ENCODE measurements at places on chromosomes 11 and 22.

DNA sequence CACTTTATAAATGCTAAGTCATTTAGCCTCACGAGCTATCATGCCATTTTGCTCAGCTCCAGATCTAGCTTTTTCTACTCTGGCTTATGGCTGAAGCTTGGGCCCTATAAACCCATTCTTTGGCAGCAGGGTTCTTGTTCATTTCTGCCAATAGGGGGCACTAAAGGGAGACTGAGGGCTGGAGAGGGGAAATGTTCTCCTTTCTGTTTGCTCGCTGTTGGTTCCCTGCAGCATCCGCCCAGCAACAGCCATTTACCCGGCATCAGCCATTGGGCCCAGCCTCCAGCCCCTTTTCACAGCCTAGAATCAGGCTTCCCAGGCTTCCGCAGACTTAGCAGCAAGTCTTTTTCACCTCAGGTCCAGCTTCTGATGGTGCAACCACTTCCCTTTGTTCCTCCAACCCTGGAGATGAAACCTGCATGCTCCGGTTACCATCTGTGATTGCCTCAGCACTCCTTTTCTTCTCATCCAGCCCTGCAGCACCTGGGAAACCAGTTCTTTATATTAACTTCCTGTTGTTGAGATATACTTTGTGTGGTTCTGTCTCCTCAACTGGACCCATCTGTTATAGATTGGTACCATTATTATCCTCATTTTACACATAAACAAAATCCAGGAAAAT is 4.2 kb upstream of the ME3 start:
- DNase-seq: no peak

DNA sequence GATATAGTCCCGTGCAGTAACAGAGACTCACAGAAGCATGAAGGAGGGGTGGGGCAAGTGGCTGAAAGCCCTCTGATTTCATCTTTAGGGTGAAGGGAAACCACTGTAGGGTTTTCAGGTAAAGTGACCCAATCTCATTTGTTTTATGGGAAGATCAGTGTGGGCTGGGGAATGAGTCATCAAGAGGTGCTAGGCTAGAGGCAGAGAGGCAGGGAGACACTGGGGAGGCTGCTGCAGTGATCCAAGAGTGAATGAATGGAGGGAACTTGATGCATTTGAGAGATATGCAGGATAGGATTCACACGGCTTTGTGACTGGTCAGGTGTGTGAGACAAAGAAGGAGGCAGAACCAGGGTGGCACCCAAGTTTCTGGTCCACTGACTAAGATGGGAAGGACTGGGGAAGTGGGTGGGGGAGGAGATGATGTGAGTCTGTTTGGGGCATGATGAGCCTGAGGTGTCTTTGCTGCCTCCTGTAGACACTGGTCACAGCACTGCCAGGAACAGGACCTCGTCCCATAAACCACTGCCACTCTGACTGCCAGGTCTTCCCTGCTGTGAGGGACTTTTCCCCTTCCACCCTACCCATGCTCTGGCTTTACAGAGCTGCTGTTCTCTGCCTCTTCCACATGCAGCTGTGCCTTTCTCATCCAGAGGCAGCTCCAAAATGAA is 239.0 kb downstream of the TENM4 start:
- DNase-seq: no peak

- DNase-seq: no peak
These were observed 8.0 kb downstream of the PHRF1 start for GRCh38 chr11:584287-584686.

- DNase-seq: peak; percentile 85
These were observed 2.1 kb downstream of the NRIP3 start for GRCh38 chr11:9001736-9002135.

DNA sequence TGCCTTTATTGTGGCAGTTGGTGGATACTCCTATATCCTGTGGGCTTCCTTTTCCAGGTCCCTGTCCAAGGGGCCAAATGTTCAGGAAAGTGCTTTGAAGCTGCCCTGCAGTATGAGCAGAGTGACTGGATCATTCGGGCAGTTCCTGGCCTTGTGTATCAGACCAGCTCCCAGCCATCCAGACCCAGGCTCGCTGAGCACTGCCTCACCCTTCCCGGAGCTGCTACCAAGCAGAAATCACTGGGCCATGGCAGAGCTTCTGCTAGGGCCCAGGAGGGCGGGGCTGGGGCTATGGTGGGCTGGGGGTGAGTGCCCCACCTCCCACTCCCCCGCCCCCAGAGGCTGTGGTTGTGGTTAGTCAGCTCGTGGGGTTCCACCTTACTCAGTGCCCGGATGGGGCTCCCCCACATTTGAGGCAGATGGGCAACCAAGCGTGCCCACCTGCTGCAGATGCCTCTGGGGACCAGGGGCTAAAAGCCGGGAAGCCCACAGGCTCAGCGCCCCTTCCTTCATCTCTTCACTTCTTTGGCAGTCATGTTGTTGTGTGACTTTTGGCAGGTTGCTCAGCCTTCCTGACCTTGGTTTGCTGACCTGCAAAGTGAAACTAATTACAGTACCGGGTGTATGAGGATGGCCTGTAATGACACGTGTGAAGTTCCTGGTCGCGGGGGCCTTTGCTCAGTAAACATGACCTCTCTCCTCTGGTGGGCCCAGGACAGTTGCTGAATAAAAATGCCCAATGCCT is 2.1 kb upstream of the LRRC32 start:
- DNase-seq: no peak

GRCh38 chr22:48314073-48314472 is 1513.6 kb downstream of the BRD1 start:
- DNase-seq: no peak

- no peak for DNase-seq
These were observed 10.6 kb downstream of the MSANTD4 start for GRCh38 chr11:106011481-106011880.

- DNase-seq: no peak
These were observed 59.2 kb upstream of the KIRREL3 start for GRCh38 chr11:127059750-127060149.

- no peak for DNase-seq
These were observed 35.1 kb downstream of the ZNF143 start for GRCh38 chr11:9495803-9496514.

GRCh38 chr11:80849253-80849652 is 1408.4 kb upstream of the TENM4 start:
- no peak for DNase-seq

DNA sequence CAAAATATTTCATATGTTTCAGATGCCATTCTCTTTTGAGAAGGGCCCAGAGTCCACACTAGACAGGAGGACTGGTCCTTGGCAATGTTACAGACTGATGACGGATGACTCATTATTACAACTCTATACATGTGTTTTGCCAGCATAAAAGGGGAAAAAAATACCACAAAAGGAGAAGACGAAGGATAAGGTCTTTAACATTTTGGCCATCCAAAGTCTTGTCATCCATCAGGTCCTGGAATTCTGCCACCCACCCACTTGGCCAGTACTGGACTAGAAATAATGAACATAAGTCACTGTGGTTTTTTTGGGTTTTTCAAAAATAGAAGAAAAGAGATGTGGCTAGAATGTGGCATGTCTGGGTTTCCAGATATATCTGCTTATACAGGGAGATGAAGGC is 57.7 kb upstream of the BDNF start:
- DNase-seq: peak; percentile 45

DNA sequence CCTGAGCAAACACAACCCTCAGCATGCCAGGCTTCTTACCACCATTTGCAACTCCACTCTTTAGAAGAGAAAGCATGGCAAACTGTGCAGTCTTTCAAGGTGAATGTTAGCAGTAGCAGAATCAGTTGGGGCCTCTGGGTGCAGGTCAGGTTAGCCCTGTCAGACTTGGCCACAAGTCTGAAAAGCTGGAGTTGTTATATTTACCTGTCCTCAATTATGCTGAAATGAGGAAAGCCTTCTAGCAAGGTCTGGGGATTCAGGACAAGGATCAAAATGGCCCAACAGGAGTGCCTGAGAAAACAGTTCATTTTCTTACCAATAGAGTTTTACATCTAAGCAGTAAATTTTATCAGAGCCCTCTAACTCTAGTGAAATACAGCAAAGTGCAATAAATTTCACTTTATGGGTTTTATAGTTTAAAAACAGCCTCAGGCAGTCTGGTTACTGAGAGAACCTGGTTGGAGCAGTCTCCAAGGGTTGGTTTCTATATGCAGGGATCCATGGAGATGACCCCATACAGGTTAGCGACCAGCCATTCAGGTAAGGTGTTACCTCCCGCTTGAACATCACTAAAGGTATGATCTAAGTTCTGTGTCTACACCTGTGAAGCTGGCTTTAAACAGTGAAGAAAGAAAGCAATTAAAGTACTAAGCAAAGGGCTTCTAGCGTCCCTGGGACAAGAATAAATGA is 212.5 kb upstream of the MPPED2 start:
- DNase-seq: no peak

Measured in HS-5 (cell line).